HTR-8/SVneo (cell line): ENCODE measurements at places on chromosomes 6 and 20.

GRCh38 chr20:63216849-63217471, 1.0 kb upstream of the YTHDF1 start:
- DNase-seq, result peak; percentile 30

GRCh38 chr6:160027931-160028330, 59.0 kb downstream of the IGF2R start:
- DNase-seq, result no peak

DNA sequence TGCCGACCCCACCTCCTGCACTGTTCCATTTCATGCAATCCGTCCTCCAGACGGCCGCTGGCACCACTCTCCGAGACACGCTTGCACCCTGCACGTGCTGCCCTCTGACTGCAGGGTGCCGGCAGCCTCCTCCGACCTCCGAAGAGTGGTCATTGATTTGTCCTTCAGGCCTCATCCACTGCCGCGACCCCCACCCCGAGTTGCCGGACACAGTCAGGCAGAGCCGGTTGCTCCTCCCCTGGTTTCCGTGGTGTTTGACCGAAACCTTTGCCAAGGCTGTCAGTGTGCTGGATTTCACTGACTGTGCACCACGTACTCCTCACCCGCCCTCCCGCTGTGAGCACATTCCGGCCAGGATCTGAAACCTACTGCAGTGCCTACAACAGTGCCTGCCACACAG, 156.4 kb upstream of the PDE10A start:
- DNase-seq, result no peak

- DNase-seq, result no peak
Measured at GRCh38 chr6:137871291-137871690, 4.2 kb downstream of the TNFAIP3 start.

DNA sequence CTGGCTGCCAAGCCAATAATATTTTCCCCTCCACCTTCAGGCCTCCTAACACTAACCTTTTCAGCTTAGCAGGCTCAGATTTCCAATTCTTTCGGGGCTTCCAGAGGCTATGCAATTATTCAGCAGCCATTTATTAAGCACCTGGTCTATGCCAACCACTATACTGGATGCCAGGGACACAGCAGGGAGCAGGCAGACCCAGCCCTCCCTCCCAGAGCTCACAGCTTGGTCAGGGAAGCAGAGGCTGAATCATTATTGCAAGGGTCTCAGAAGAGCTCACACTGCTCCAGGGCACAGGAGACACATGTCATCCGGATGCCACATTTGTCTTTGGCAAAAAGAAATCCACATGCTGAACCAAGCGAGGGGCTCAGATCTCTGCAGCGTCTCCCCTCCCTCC, 1.3 kb downstream of the BPIFB1 start:
- no peak for DNase-seq

GRCh38 chr20:48875233-48875913, 46.1 kb upstream of the ARFGEF2 start:
- no peak for DNase-seq

GRCh38 chr6:97705568-97705967, 422.6 kb upstream of the MMS22L start:
- no peak for DNase-seq

DNA sequence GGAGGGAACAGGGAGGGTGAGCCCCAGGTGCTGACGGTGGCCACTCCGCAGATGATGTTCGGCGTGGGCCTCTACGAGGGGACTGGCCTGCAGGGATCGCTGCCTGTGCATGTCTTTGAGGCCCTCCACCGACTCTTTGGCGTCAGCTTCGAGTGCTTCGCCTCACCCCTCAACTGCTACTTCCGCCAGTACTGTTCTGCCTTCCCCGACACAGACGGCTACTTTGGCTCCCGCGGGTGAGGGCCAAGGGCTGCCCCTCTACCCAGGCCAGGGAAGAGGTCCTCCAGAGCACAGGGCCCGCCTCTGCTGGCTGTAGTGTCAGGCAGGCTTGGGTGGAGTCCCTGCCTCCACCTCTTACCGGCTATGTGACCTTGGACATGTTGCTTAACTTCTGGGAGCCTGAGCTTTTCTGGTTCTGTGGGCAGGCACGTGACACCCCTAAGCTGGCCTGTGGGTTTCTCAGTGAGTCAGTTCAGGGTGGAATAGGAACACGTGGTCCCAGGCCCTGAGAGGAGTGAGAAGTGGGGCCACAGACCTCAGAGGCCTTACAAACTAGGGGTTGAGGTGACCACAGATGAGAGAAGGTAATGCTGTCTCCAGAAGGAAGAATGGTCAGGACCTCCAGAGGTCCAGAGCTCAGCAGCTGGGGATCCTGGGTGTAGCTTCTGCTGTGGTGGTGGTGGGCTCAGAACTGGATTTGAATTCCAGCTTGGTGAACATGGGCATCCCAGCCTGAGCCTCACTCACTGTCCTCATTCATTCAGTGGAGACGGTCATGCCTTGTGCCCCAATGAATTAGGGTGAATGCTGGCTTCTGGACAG, 11.9 kb downstream of the PCIF1 start:
- DNase-seq, result no peak

DNA sequence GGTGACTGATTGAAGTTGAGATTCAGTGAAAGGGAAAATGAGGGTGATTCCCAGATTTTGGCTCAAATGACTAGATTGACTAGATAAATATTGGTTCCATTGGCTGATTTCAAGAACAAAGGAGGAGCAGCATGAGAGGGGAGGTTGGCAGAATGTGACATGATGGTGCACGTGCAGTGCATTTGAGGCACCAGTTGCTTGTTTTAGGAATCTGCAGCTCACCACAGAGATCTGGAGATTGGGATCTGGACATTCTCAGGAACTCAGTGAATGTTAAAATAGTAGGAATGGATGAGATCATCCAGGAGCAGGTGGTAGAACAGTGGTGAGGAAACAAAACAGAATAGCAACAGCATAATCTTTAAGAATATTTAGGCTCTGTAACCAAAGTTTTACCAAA, 496.3 kb downstream of the DHX35 start:
- DNase-seq, result no peak

- no peak for DNase-seq
Measured at GRCh38 chr6:87945966-87946365, 101.7 kb upstream of the SPACA1 start.

- no peak for DNase-seq
Measured at GRCh38 chr20:61416546-61416945, 164.5 kb downstream of the CDH4 start.

DNA sequence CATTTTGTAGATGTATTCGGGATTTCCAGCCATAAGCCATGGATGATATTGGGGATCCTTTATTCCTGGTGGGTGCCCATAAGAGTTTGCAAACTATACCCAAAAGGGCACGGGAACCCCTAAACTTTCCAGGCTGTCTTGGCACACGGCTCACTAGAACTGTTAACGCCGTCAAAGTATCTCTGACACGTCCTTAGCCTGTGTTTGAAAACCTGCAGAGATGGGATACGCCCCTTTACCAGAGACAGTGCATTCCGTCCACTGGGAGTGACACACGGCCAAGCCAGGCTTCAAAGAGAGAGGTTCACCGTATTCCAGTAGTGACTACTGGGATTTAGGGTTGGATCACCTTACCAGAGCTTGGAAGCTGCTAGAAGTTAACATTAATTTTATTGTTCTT, 95.0 kb downstream of the THBS2 start:
- no peak for DNase-seq

- DNase-seq, result peak; percentile 93
Measured at GRCh38 chr20:54132612-54133433, 41.0 kb downstream of the CYP24A1 start.

DNA sequence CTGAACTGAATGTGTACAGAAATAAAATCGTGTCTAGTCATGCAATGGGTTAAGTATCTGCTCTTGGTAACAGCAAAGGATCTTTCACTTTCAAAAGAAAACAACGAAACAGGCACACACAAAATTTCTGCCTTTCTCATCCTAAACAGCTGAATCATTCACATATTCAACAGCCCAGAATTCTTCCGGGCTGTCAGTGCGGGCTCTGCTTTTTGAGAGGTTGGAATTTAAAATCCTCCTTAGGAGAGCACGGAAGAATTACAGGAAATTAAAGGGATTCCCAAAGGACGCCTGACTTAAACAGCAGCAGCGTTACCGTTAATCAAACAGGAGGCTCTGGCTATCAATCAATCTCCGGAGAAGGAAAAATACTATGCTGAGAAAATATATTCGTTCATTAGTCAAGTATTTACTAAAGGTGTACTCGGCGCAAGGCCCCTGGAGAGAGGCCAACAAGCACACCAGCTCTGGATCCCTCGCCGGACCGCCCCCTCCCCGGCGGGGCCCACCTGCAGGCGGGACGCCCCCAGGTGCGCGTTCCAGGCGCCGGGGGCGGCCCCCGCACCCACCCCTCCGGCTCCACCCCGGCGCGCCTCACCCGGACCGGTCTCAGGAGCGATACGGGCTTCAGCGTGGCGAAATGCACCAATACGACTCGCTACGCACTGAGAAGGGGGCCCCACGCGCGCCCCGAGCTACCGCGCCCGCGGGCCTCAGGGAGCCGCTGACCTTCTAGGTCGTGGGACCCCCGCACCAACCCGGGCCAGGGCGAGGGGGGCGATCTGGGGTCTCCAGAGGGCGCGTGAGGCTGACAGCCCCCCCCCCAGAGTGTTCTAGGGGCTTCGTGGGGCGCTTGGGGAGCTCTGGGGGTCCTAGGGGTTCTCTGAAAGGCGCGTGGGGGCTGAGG, 1.0 kb downstream of the NAPB start:
- no peak for DNase-seq

DNA sequence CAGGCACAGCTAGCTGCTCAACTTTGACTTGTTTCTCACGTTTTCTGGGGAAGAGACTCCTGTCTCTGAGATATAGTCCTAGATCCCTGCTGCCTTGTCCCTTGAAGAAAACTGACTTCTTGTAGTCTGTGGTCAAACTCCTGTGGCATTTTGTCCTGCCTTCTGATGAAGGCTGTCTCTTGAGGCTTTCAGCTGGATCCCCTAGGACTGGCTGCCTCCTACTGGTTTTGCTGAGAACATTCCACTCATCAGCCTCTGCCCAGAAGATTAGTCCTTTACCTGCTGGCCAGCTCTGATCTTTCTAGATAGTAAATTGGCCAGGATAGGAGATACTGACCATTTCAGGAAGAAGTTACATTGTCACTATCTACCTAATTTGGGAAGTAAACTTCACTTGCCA, 71.9 kb upstream of the CNR1 start:
- no peak for DNase-seq

DNA sequence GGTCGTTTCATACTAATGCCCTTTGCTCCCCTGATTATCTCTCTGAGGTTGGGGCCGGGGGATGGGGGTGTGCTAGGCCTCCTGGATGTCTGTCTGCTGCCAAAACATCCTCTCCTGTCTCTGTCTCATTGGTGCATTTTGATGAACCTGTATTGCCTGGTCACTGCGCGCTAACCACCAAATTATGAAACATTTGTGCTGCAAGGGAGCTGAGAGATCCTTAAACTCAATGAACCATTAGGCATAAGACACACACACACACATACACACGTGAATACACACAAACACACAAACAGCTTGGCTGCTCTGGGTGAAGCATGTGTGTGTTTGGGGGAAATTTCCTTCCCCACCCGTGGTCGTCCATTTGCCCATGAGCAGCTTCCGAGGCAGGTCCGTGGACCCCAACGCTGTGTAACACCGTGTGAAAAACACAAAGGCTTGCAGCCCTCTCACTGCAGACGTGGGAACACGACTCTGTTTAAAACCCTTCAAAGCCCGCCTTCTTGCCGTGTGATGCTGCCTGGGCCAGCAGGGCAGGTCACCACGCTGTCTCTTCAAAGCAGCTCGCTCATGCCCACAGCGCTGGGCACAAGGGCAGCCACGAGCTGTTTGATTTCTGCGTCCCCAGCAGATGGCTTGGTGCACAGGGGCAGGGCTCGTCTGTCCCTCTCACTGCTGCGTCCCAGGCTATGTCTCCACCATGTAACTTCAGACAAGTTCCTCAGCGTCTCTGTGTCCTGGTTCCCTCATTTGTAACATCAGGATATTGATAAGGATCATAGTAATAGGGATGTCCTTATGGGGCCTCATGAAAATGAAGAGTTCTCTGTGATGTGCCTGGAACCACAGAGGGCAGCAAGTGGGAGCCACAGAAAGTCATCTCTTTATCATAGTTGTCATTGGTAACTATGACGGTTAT, 96.8 kb downstream of the CDH26 start:
- no peak for DNase-seq

- DNase-seq, result no peak
Measured at GRCh38 chr6:35052694-35053565, 88.2 kb downstream of the TCP11 start.

- peak; percentile 4 for DNase-seq
Measured at GRCh38 chr6:152637296-152638047, at the start of gene SYNE1. Gene SYNE1 (minus strand): TSS chr6:152637362. CDS start chr6:152628331, 9,031 bp downstream.

GRCh38 chr6:97850458-97851212, 567.6 kb upstream of the MMS22L start:
- no peak for DNase-seq

- DNase-seq, result no peak
Measured at GRCh38 chr6:151128763-151129370, 110.9 kb upstream of the AKAP12 start.

GRCh38 chr6:4872841-4873240, 96.6 kb downstream of the CDYL start:
- no peak for DNase-seq

DNA sequence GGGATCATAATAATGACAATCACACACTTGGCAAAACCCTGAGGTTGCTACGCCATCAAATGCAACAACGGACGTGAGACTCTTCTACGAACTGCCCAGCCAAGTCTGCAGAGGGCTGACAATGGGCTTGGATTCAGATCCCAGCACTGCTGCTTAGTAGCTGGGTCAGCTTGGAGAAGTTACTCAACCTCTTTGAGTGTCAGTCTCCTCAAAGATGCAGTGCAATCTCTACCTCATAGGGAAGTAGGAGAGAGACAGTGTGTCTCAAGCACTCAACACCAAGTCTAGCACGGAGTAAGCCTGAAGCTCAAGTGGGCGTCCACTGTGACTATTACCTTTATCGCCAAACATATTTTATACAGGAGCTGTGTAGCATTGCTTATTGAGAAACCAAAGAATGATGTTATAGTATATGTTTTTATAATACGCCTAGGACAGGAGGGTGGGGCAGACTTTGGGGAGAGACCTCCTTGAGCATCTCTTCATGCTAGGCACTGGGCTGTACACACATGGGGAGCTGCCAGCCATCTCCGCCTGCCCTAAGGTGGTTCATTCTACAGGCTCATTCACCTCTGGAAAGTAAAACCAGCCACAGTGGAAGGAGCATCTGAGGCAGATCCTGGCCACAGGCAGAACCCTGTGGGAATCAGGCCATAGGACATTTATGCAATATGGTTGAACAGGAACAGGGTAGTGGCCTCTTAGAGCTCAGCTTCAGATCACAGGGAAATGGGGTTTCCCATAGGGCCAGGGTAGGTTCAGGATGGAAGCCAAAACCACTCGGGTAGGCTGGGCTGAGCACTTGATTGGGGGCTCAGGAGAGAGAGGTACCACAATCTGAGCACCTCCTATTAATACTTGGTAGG, 160.2 kb downstream of the MRPL14 start:
- no peak for DNase-seq

- no peak for DNase-seq
Measured at GRCh38 chr6:161191671-161192070, 82.2 kb downstream of the AGPAT4 start.

DNA sequence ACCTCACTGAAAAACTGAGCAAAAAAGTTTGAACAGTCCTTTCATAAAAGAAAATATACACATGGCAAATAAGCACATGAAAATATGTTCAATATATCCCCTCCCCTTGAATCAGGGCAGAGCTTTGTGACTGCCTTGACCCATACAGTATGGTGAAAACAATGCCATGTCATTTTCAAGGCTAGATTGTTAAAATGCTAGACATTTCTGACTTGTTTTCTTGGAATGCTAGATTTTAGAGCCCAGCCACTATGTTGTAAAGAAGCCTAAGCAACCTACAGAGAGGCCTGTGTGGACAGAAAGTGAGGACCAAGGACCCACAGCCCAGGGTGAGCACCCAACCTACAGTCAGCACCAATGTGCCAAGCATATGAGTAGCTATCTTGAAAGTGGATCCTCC, 17.1 kb upstream of the ASF1A start:
- DNase-seq, result peak; percentile 28
